ENCODE measurements at places on chromosomes 11 and 22.
A peak's percentile ranks its signal among the peaks of the same experiment; 100 is the strongest.

- DNase-seq = peak; percentile 79
Measured at GRCh38 chr11:47186700-47187695, 764 bp upstream of the PACSIN3 start.

GRCh38 chr11:67517784-67518552, 5.3 kb downstream of the CABP2 start:
- no peak for DNase-seq

GRCh38 chr11:59423835-59424234, 2.4 kb downstream of the OR5A2 start:
- DNase-seq = no peak

DNA sequence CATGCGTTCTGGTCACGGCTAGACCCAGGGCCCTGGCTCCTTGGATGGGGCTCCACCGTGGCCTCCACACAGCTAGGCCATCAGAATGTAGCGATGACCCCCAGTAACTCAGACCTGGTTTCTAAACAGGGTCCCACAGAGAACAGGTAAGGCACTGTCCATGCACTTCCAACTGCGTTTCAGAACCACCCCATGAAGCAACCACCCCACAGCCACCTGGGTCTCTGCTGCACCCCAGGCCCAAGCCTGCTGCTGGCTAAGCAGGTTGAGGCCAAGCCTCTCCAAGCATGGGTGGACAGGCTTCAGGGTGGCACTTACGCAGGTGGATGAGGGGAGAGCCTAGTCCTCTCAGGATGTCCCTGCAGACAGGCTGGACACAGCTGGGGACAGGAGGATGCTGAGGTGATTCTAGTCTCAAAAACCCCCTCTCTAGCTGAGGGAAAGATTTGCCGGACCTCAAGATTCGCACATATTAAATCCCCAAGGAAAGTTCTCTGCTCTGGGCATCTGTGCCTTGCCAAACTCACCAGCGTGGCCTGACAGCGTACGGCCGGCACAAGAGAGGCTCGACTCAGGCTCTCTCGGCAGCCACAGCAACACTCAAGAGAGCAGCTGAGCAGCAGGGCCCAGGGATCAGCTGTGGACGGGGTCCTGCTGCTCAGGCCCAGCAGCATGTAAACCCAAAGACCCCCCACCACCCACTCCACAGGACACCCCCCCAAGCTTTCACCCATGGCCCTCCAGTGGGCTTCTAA, 141.6 kb downstream of the CRYBB2 start:
- DNase-seq = no peak

- no peak for DNase-seq
Measured at GRCh38 chr11:70660889-70661197, 262.5 kb downstream of the CTTN start.

DNA sequence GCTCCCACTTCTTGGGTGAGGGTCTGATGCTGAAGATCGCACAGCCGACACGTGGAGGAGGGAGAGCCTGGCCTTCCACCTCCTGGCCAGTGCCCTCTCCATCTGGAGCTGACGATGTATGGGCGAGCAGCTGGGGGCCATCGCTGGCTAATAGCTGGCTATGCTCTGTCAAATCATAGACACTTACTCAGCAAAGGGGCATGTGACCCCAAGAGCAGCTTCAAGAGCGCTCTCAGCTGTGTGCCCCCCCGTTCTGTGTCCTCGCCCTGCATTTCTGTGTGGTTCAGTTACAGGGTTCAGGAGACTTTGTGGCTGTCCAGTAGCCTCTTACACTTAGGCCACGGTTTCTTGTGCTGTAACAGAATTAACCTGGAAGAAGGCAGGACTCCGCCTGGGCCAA, 26.4 kb downstream of the FBLN1 start:
- DNase-seq = no peak

DNA sequence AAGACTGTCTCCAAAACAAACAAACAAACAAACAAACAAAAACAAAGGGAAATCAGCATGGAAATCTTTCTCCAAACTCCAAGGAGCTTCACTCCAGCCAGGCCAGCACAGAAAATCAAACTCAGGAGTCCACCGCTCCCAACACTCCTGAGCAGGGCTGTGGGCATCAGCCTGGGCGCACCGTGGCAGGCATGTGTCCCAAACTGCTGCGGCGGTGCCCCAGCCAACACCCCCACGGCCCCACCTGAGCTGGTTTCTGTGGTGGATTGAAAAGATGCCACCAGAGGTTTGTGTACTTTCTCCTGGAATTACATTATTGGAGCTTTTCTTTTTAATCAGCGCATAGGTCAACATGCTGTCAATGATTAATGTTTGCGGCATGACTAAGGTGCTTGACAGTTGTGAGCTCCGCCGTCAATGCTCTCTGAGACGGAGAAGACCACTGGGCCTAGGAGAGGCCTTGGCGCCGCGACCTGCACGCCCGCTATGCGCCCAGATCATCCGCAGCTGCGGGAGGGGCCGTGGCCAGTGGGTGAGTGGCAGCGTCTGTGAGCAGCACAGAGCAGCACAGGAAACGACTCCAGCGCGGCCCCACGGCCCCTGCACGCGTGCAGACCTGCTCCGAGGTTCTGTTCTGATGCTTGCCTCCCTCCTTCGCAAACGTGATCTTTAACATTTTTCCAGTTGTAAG, 18.1 kb downstream of the DRD4 start:
- DNase-seq = no peak

GRCh38 chr11:111376181-111376871, 2.7 kb downstream of the POU2AF1 start:
- no peak for DNase-seq

All from nucleus accumbens (tissue), 56 donors.